ENCODE measurements at places on chromosomes 6 and 20. TPM values are rescaled to one million over a fixed set of nuclear protein-coding genes. Genes with fewer than 3 reads are reported as not detected.

DNA sequence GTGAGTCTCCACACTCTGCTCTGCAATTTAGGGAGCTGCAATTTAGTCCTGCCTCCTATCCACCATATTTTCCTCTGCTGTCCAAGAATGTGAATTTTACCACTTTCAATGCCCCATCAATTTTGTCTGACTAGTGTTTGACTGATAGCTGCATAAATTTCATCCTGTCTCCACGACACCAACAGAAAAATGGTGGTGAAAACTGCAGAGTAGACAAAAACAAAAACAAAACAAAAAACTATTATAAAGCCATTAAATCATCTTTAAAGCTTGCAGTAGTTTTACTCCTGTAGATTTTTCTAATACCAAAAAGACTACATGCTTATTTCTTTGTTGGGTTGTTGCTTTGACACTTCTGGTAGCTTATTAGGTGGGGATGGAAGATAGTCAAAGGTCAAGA lies 322.0 kb downstream of the PAX1 start:
- DNase-seq, result no peak

COL12A1 gene
- 0.05 TPM for total RNA-seq

DNA sequence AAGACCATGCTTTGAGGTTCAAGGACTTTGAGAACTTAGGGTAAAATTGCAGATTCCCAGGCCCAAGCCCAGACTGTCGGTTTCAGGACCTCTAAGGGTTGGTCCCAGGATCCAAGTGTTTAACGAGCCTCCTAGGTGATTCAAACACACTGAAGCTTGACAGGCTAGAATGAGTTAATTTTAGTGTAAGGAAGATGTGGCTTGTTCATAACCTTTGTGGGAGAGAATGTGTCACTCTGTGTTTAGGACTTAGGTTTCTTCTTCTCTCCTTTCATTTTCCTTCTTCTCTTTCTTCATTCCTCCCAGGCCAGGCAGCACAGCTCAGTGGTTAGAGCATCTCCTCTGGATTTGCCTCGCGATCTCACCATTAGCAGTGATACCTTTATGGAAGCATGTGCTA lies 104.8 kb upstream of the KCNG1 start:
- DNase-seq, result no peak

DNA sequence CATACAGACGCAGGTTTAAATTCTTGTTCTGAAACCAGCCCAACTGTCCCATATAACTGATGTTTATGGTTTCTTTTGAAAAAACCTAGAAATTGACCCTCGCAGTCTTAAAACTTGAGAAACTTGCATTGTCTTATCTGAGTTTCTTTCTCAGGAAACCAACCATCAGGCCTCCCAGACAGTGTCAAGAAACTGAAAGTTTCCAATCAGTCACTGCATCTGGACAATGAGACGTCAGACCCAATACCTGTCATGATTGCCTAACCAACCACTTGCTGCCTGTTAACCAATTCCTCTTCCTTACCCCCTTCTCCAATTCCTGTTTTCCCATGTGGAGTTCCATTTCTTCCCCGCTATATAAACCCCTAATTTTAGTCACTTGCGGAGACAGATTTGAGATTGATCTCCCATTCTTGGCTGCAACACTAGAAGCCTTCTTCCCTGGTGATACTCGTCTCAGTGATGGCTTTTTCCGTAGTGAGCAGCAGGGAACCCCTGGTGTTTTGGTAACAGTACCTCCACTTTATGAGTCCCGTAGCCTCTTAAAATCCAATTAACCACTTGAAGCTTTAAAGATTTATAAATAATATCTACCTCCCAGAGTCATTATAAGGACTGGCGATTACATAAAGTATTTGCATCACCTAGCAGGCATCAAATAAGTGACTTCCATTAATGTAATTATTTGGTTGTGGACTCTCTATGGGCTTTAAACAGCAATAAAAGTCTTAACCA lies 49.3 kb downstream of the GPR63 start:
- no peak for DNase-seq

DNA sequence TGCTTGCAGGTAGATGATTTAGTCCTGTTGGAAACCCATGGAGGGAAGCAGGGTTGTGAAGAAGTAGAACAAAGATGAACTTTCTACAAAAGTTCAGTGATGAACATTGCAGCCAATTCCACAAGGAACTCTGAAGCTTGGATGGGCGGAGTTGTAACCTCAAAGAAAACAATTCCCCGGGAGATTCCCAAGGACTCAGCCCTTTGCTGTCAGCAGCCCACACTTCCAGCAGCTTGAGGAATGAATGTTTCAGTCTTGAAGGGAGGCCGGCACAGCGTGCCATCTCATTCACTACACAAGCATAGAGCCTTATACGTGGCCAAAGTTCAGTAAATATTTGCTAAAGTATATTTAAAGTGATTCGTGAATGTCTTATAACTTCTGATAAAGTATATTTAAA lies 269.4 kb downstream of the NKAIN2 start:
- DNase-seq, result no peak

GRCh38 chr20:37421988-37422387 lies 76.0 kb downstream of the SRC start:
- no peak for DNase-seq

MUC22 gene
- not detected for total RNA-seq

GRCh38 chr6:64252256-64252655 lies 616.7 kb downstream of the PHF3 start:
- DNase-seq, result no peak

GRCh38 chr6:4299476-4299875 lies 164.1 kb upstream of the ECI2 start:
- no peak for DNase-seq

- DNase-seq, result no peak
Measured at GRCh38 chr6:8499540-8499939, 64.2 kb upstream of the SLC35B3 start.

DNA sequence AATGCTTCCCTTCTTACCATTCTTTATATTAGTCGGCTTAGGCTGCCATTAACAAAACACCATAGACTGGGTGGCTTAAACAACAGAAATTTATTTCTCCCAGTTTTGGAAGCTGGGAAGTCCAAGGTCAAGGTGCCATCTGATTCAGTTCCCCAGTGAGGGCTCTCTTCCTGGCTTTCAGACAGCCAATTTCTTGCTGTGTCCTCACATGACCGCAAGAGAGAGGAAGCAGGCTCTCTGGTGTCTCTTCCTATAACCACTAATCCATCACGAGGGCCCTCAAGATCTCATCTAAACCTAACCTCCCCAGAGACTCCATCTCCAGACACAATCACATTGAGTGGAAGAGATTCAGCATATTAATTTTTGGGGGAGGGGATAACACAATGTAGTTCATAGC lies 193.0 kb upstream of the SGK1 start:
- DNase-seq, result no peak

DNA sequence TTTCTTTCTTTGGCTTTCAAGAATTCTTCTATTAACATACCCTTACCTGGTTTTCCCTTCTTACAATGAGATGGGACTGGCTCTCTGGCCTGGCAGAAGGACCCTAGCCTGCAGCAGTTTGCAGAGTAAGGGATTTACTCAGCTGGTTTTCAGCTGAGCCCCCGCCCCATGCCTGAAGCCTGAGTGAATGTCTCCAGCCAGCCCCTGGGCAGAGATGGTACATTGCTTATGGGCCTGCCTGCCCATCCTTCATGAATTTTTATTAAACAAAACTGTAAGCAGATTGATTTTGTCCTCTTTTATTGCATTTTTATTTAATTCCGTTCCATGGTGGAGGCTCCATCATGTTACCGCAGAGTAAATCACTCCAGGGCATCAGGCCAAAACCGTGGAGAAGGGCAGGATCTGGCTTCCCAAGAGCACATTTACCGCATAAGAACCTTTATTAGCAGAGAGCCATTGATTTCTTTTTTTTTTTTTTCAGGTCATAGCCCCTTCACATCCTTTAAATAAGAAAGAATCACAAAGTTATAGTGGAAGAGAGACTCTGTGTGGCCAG lies 316.2 kb downstream of the DHX35 start:
- DNase-seq, result no peak

RNF217 gene
- total RNA-seq, result 1.2 TPM

DNA sequence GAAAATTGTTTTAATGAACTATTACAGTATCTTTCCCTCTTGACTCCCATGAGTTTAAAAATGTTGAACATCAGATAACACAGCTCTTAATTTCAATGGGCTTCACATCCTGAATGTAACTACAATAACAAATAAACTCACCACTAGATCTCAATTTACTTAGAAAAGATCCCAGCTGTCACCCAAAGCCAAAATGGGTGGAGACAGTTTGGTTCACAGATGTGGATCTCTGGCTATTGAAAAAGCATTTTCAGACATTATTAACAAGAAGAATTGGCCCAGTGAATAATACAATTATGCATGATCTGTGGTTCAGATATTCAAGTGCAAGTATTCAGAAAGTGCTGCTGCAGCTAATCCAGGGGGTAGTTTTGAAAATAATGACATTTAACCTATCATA lies 184.7 kb upstream of the RALGAPA2 start:
- no peak for DNase-seq

BANF2 gene
- not detected for total RNA-seq

- no peak for DNase-seq
Measured at GRCh38 chr6:51463321-51463720, 624.1 kb downstream of the PKHD1 start.

GRCh38 chr6:98530732-98531131 lies 303.6 kb upstream of the POU3F2 start:
- no peak for DNase-seq
